ENCODE measurements at places on chromosomes 1 and 21. TPM values are rescaled to one million over a fixed set of nuclear protein-coding genes. Genes with fewer than 3 reads are reported as not detected.

The AGL gene
- total RNA-seq = 17.7 TPM

The NBPF6 gene
- total RNA-seq = 0.36 TPM

- no peak for DNase-seq
- no peaks in the 10 kb centered on the region for H3K27me3 ChIP-seq
- peaks cover 6% of the 10 kb centered on the region for H3K36me3 ChIP-seq
- H3K27ac ChIP-seq = no peak overlapping the region
These were observed 19.9 kb downstream of the DSTYK start for GRCh38 chr1:205191622-205192021.

GRCh38 chr21:25646474-25646873 is 7.4 kb downstream of the JAM2 start:
- H3K4me3 ChIP-seq = no peak overlapping the region
- H3K4me1 ChIP-seq = no peaks in the 10 kb centered on the region
- H3K27me3 ChIP-seq = peaks cover 2% of the 10 kb centered on the region
- DNase-seq = no peak

The SYDE2 gene
- total RNA-seq = 13.8 TPM

The LAD1 gene
- not detected for total RNA-seq

GRCh38 chr1:184974056-184974836 is at the start of gene NIBAN1:
Gene NIBAN1 (minus strand): TSS chr1:184974508. CDS start chr1:184974356, 152 bp downstream.
- H3K27ac ChIP-seq = no peak within 1 kb of the TSS
- peak; percentile 57 for DNase-seq

- peaks cover 50% of the 10 kb centered on the region for H3K36me3 ChIP-seq
- H3K27ac ChIP-seq = no peak overlapping the region
- DNase-seq = no peak
These were observed 37.5 kb downstream of the CMPK1 start for GRCh38 chr1:47371016-47371517.

- H3K27me3 ChIP-seq = no peaks in the 10 kb centered on the region
- DNase-seq = no peak
- no peaks in the 10 kb centered on the region for H3K4me1 ChIP-seq
- no peak overlapping the region for H3K27ac ChIP-seq
These were observed 22.6 kb upstream of the FCRL3 start for GRCh38 chr1:157723157-157723556.

The FCGR3B gene
- total RNA-seq = not detected

DNA sequence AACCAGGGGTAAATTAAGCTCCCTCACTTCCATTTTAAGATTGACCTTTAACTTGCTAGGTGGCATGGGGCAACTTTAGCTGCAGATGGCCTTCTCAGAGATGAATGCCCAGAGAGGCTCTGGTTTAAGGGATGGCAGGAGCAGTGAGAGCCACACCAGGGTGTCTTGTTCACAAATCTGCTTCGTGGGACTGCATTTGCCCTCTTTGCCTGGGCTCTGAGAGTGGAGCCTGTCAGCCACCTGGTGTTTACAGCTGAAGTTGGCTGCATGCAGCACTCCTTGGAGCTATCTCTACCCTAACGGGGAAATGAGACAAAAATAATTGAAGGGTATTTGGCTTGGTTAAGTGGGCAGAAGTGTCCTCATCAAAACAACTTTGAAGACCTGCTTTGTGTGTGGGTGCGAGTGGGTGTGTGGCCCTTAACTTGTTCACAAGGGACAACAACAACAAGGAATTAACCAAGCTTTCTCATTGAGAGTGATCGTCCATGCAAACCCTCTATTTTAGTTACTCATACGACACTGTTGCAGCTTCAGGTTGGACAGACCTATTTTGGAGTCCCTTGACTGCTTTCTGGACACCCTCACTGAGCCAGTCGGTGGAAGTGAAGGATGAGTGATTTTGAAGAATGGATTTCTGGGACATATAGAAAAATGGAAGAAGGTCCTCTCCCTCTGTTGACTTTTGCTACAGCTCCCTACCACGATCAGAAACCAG is 29.8 kb downstream of the PGM1 start:
- no peaks in the 10 kb centered on the region for H3K36me3 ChIP-seq
- H3K4me3 ChIP-seq = no peak overlapping the region
- H3K4me1 ChIP-seq = peaks cover 23% of the 10 kb centered on the region
- no peak for DNase-seq

DNA sequence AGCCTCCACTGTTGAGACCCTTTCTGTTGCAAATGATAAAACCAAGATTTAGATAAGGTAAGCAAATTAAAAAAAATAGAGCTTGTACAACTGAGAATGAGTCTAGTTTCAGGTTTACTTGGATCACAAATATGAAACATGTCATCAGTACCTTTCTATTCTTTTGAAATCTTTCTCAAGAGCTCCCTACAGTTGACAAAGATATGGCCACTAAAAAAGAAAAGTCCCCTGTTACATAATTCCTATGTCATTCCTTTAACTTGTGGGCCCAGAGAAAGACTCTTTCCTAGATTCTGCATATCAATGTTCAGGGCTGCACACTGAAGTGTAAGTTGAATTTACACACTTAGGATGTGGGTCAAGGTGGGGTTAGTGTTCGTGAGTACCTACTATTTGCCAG is 168.1 kb downstream of the PLA2G4A start:
- H3K36me3 ChIP-seq = no peaks in the 10 kb centered on the region
- no peak overlapping the region for H3K4me3 ChIP-seq
- no peak overlapping the region for H3K27ac ChIP-seq
- H3K4me1 ChIP-seq = peaks cover 12% of the 10 kb centered on the region
- DNase-seq = no peak
- no peaks in the 10 kb centered on the region for H3K27me3 ChIP-seq

GRCh38 chr1:89975540-89976125 is 19.3 kb upstream of the ZNF326 start:
- H3K4me3 ChIP-seq = no peak overlapping the region
- no peaks in the 10 kb centered on the region for H3K27me3 ChIP-seq
- no peaks in the 10 kb centered on the region for H3K36me3 ChIP-seq

The LENEP gene
- 0.88 TPM for total RNA-seq

DNA sequence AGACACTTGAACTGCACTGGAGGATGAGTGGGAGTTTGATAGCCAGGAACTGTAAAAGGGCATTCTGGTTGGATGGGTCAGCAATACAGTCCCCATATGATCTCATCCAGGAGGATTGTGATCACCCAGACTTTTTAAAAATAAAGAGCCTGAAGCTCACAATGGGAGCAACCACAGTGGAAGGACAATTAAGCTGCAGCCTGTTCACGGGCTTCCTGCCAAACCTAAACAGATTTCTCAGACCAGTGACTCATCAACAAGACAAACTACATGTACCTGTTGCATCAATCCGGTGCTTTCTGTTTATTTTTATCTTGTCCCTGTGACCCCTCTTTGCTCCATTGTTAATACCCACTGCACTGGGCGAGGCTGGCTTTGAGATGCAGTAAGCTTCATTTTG is 52.3 kb downstream of the PAPPA2 start:
- no peak overlapping the region for H3K27ac ChIP-seq
- no peaks in the 10 kb centered on the region for H3K27me3 ChIP-seq
- H3K4me1 ChIP-seq = no peaks in the 10 kb centered on the region
- no peak overlapping the region for H3K4me3 ChIP-seq
- H3K36me3 ChIP-seq = no peaks in the 10 kb centered on the region
- no peak for DNase-seq

DNA sequence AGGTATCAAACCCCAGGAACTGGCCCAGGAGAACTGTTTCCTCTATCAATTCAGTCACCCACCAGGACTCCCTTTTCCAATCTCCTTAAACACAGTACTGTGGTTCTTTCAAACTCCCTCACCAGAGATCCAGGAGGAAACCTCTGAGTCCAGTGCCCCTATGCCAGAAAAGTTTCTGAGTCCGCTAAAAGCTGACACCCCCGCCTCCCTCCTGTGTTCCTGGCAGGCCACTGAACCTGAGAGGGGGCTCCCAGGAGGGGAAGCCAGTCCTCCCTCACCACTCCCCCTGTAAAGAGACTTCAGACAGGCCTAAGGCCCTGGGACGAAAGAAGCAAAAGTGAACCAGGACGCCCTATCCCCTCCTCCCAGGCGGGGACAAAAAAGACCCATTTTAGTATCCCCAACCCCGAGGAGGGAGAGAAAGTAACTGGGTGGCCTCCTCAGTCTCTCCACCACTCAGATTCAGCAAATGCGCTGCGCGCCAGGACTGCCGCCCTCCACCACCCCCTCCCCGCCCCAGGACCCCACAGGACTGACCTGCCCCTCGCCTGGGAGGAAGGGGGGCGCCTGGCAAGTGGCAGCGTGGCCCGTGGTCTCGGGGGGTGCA is 624 bp downstream of the SLC41A1 start:
- H3K36me3 ChIP-seq = peaks cover 14% of the 10 kb centered on the region
- H3K27ac ChIP-seq = peak overlapping the region; percentile 63
- no peaks in the 10 kb centered on the region for H3K27me3 ChIP-seq
- H3K4me3 ChIP-seq = peak overlapping the region; percentile 91

The MYOC gene
- not detected for total RNA-seq

The HCRTR1 gene
- not detected for total RNA-seq

The IRF6 gene
- under 0.01 TPM for total RNA-seq

DNA sequence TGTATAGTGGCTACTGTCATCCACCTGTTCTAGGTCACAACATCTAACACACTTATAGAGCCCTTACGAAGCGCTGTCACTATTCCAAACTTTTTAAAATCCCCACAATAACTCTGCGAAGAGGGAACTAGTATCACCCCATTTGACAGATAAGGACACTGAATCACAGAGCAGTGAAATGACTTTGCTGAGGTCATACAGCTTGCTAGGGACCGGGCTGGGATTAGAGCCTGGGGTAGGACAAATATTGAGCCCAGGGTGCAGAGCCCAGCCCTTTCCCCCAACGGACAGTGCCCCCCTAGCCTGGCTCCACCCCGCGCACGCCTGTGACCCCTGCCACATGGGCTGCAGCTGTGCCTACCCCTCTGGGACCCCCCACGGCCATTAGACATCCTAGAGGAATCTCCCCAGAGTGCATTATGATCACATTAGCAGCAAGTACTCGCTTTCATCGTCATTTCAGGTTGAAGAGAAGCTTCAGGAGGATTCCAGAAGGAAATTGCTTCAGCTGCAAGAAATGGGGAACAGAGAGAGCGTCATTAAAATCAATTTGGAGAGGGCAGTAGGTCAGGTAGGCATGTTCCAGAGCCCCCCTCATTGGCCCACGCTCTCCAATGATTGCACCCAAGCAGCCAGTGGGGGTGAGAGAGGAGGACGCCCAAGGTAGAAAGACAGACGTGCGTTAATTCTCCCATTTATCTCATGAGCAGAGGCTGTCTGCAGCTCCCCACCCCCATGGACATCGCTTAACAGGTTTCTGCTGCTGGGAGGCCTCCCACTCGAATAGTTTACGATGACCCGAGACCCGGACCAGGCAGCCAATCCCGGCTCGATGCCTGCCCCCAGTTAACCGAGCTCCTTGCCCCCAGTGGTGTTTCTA is 77.2 kb downstream of the FHAD1 start:
- no peak for DNase-seq
- no peaks in the 10 kb centered on the region for H3K27me3 ChIP-seq
- no peak overlapping the region for H3K27ac ChIP-seq
- no peaks in the 10 kb centered on the region for H3K36me3 ChIP-seq
- peak overlapping the region; percentile 18 for H3K4me3 ChIP-seq

The RNF223 gene
- not detected for total RNA-seq

DNA sequence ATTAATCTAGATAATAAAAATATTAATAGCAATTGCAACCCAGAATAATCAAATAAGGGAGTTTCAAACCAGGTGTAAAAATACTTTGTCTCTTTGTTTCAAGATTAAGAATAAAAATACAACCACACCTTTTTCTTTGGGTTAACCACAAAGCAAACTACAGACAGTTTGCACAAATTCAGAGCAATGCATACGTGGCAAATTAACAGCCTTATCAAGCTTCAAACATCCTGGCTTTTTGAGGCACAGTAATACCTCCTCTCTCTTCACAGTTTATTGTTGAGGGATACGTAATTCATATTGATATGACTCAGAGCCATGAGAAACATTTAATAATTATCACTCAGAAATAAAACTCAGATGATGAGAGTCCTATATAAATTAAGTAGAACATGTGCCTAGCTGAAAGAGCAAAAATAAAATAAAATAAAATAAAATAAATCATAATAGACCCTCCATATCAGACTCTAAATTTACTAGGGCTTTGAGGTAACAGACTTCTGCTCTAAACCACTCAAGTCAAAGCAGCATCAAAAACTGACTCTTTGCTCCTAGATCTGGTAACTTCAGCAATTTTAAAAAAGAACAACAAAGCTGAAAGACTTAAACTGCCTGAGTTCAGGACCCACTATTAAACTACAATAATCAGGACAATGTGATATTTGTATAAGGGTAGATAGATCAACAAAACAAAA is 11.4 kb downstream of the EDEM3 start:
- no peaks in the 10 kb centered on the region for H3K36me3 ChIP-seq
- no peaks in the 10 kb centered on the region for H3K27me3 ChIP-seq
- DNase-seq = peak; percentile 21
- no peak overlapping the region for H3K4me3 ChIP-seq
- H3K27ac ChIP-seq = no peak overlapping the region
- H3K4me1 ChIP-seq = no peaks in the 10 kb centered on the region

The C1QC gene
- total RNA-seq = 2.2 TPM

DNA sequence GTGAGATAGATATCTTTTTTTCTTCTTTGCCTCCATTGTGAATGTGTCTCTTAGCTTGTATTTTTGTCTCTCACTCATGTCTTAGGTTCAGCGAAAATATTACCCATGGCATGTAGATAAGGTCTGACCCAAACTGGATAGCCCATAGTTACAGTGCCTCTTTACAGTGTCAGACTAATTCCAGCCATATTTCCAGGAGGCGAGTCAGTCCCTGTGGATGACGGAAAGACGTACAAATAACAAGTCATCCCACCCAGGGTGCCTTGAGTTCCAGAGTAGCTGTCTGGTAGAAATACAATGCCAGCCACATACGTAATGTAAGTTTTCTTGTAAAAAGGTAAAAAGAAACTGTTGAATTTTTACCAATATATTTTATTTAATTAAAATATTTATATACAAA is 157.3 kb downstream of the ZNF281 start:
- no peaks in the 10 kb centered on the region for H3K36me3 ChIP-seq
- no peaks in the 10 kb centered on the region for H3K27me3 ChIP-seq
- H3K4me3 ChIP-seq = no peak overlapping the region
- H3K27ac ChIP-seq = no peak overlapping the region

DNA sequence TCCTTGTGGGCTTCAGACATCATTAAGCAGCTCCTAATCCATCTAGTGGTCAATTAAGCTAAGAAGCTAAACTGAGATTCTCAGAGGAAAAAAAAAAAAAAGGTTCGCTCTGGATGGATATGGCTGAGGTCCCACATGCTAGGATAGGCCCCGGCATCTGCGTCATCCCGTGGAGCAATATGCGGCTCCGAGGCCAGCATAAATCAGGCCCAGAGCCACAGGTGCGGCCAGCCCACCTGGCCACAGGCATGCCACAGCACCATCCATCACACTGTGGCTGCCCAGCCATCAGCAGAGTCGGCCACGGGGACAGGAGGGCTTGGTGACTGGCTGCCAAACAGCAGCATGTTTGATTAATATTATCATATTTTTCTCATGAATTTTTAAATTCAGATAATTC is 106.9 kb upstream of the TIAM1 start:
- H3K4me1 ChIP-seq = no peaks in the 10 kb centered on the region
- H3K36me3 ChIP-seq = no peaks in the 10 kb centered on the region
- H3K27ac ChIP-seq = no peak overlapping the region

The CD1C gene
- not detected for total RNA-seq

The RIIAD1 gene
- not detected for total RNA-seq

DNA sequence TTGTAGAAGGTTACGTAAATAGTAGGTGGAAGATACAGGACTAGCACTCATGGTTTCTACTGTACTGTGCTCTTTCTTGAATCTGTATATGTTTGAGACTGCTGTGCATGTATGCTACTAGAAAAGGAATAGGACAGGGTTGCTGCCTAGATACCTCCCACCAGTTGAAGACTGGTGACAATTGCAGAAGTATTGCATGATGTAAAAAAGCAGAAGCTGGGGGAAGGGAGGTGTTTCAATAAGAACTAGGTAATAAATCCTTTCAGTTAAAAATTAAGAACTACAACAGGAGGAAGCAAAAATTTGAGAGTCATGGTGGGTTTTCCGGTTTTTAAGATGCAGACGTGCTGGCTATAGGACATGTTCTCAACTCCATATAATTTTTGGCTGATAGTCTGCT is 88.1 kb downstream of the CCDC30 start:
- no peaks in the 10 kb centered on the region for H3K4me1 ChIP-seq
- no peak for DNase-seq

Measured in osteoblast (primary cell).